ENCODE measurements at places on chromosomes 7 and 10. TPM values are rescaled to one million over a fixed set of nuclear protein-coding genes. Genes with fewer than 3 reads are reported as not detected.

The PPP2R2D gene
- 28.4 TPM for polyA plus RNA-seq

The PRLHR gene
- not detected for polyA plus RNA-seq

The AUTS2 gene
- polyA plus RNA-seq = 63.1 TPM

The TEX36 gene
- polyA plus RNA-seq = not detected

The TUBAL3 gene
- 0.18 TPM for polyA plus RNA-seq

DNA sequence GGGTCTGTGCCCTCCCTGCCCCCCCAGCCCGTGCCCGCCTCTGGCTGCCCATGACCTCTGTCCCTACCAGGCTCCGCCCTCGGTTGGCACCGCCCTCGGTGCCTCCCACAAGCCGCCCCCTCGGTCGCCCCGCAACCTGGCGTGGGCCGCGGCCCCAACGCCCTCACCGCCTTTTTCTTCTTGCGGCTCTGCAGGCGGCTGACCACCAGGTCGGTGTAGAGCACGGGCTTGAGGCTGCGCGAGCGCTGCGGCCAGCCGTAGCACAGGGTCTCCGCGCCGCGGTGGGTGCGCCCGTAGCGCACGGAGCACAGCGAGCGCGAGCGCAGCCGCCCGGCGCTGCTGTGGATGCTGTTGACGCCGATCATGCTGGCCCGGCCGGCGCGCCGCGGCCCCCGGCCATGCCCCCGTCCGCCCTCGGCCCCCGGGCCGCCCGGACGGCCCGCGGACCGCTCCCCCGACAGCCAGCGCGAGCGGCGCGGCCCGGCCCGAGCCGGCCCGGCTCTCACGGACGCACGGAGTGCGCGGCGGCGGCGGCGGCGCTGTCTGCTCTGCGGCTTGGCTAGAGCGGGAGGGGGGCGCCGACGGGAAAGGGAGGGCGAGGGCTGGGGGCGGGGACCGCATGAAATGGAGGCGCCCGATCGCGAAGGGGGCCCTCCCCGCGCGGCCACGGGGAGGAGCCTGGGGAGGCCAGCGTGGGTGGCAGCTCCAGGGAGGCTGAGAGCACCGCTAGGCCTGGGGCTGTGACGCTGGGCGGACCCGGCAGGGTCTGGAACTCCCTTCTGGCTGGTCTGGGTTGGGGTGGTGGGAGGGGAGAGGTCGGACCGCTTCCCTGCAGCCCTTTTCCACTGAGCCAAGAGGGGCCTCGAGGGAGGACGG is 9.6 kb downstream of the PSD start:
- DNase-seq = peak; percentile 87

- DNase-seq = no peak
These were observed 902.5 kb downstream of the PCDH15 start for GRCh38 chr10:53898532-53898931.

GRCh38 chr7:158759749-158760444 is 55.3 kb upstream of the NCAPG2 start:
- no peak for DNase-seq
